ACHN (cell line): ENCODE measurements at places on chromosomes 11 and 22.
A peak's percentile ranks its signal among the peaks of the same experiment; 100 is the strongest.

DNA sequence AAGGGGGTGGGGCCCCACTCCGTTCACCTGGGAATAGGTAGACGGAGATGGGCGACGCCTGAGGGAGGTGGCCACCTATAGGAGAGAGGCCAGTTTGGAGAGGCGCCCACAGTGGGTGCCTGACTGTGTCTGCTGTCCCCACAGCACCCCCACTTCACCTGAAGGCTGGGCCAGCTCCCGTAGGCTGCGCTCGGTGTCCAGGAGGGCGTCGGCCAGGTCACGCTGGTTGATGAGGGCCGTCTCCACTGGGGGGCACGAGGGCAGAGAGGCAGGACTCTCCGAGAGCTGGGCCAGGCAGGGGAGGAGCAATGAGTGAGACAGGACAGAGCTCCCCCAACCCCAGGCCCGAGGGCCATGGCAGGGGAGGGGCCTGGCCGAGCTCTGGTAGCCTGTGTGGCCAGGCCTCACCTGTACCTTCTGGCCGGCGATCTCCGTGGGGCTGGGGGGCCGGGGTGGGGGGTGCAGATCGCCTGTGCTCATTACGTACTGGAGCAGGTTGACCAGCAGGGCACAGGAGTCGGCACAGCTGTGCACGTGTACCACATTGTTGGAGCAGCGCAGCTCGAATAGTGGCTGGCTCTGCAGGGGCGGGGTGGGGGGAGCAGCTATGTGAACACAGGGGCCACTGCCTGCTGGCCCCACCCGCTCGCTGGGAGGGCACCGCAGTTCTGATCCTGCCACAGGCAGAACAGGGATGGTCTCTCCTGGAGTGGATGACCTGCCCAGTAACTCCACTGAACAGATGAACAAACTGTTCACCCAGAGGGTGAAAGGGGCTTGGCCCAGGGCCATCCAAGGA, 14.7 kb downstream of the ATG2A start:
- DNase-seq: no peak

DNA sequence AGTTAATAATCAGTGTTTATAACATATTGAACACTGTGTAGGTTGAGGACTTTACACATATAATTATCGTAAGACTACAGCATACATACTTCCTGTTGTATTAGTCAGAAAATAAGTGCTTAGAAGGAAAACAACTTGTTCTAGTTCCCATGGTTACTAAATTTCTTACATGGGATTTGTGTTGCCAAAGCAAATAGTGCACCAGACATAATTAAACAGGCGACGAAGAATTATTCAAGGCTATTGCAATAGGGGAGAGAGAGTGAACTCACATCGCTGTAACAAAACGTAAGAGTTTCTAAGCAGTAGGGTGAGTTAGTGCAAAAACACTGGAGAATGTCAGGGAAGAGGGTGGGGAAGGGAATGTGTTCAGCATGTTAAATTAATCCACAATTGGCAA, 347.8 kb downstream of the CNTN5 start:
- DNase-seq: no peak

- DNase-seq: no peak
These were observed 21.1 kb downstream of the RTN4R start for GRCh38 chr22:20247010-20247505.

DNA sequence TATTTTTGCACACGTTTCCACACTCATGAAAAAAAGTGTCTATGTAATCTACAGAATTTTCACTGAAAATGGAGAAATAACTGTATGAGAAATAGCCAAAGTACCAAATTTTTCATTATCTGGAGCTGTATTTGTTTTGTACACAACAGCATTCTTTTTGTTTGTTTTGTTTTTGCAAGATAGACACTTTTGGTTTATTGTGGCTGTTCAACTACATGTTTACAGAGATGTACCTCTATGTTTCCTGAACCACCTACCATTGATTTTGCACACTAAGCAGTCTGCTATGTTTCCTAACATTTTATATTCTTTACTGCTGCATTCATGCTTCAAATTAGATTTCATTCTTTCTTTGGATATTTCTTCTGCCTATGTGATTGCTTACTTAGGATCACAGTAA, 116.3 kb downstream of the ELP4 start:
- no peak for DNase-seq

DNA sequence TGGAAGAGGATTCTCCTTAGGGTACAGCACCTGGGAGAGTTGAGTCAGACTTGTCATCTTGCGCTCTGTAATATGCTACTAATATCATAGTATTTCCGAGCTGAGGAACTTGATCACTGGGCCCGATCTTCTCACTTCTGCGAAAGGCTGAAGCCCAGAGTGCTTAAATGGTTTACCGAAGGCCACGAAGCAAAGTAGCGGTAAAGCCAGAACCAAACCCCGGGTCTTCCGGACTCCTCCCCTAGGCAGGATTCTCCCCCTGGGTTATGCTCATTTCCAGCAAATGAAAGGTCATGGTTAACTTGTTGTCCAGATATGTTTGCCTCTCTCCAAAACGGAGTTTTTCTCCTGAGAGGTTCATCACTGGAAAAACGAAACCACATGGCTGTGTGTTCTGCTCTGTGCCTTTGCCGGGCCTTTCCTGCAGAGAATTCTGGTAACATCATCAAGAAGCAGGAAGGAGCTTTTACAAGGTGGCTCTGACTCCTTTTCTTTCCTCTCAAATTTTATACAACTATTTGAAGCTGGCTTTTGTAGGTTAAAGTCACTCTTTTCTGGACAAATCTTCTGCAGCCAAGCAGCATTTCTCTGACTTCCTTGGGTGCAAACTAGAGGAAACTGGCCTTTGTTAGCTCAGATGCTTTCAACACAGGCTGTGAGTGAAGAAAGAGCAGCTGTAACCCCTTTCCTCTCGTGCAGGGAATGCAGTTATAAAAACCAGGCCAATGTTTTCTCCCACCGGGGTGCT, 35.5 kb downstream of the UBASH3B start:
- no peak for DNase-seq

DNA sequence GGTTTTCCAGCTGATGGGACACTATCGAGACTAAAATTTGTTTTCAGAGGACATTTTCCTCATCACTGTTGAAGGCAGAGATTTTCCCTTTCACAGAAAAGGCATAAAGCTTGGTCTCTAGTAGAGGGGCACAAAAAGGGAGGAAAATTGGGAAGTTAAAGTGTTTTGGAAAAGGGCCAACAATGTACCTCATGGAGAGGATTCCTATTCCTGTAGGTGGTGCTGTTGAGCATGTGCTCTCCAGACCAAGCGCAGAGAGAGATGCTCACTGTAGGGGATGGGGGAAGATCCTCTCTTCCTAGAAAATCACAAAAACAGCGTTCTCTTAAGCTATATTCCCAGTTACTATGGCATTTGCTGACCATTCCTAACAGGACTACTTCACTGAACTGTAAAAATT, 44.9 kb downstream of the OR4C46 start:
- peak; percentile 3 for DNase-seq

DNA sequence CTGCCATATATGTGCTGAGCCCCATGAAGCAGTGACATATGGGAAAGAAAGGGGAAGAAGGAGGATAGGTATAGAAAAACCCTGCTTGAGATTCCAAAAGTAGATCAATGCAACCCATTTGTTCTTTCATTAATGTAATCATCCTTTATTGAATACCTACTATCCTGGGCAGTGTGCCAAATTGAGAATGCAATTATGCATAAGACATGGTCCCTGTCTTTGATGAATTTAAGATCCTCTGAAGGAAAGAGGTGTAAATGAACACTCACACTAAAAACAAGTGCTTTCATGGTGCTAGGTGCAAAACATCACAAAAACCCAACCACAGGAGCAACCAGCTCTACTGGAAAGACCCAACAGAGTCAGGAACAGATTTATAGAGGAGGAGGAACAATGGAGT, 29.7 kb downstream of the FLI1 start:
- DNase-seq: no peak

GRCh38 chr11:120918257-120918656, 105.6 kb upstream of the TBCEL start:
- DNase-seq: no peak

GRCh38 chr11:94897330-94897768, 76.0 kb downstream of the CWC15 start:
- peak; percentile 42 for DNase-seq

DNA sequence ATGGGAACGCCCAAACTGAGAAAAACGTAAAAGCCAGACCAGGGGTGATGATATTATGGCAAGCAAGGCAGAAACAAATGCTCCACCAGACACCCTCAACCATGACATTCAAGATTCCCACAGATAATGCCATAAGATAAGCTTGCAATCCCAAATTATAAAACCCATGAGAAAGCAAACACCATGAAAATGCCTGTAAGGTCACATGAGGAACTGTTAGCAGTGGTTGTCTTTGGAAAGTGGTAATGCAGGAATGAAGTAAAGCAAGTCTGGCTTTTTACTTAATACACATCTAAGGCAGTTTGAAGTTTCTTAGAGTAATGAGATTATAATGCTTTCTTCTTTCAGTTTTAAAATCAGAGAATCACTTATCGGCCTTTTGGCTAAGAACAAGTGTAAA, 111.0 kb downstream of the MN1 start:
- DNase-seq: no peak

DNA sequence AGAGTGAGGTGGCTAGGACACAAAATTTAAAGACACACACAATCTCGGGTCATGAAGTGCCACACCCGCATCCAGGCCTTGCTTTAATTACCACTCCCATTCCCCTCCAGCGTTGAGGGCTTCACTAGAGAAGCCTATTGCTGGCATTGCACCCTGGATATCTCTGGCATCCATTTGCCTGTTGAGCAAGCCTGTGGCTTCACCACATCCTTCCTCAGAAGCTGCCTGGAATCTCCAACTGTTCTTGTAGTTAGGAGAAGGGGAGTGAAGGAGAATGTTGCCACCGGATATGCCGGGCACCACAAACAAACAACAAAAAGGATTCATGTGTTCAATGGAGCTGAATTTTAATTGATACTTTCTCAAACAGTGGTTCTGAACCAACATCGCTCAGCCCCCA, 34.4 kb upstream of the RCN1 start:
- no peak for DNase-seq

GRCh38 chr11:112392904-112393303, 132.2 kb upstream of the PLET1 start:
- no peak for DNase-seq

- DNase-seq: no peak
These were observed 698 bp downstream of the C1QTNF4 start for GRCh38 chr11:47593492-47593933.

- DNase-seq: peak; percentile 31
These were observed at the start of gene CNTN5 for GRCh38 chr11:99020352-99021225. TSS of gene CNTN5 (plus strand) at chr11:99020949.

DNA sequence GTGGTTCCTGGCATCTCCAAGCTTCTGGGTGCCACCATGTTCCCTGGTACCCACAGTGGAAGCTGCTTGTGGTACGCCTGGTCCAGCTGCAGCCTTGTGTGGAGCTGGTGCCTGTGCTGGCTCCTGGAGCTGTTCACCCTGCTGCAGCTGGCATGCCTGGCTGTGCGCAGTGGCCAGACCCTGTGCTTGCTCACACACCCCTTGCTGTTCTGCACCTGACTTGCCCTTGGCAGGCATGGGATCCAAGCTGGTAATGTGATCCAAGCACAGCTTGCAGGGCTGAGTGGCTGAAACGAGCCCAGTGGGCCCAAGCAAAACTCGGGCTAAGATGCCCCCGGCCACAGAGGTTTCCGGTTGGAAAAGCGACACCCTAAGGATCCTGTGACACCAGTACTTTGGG, 104.7 kb upstream of the CLMP start:
- no peak for DNase-seq

DNA sequence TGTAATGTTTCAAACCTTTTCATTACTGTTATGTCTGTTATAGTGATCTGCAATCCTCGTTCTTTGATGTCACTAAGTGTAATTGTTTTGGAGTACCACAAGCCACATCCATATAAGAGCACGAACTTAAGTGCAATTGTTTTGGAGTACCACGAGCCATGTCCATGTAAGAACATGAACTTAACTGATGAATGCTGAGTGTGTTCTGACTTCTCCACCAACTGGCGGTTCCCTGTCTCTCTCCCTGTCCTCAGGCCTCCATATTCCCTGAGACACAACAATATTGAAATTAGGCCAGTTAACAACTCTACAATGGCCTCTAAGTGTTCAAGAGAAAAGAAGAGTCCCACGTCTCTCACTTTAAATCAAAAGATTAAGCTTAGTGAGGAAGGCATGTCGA, 23.5 kb downstream of the TESMIN start:
- DNase-seq: no peak

- no peak for DNase-seq
These were observed 282.9 kb downstream of the LUZP2 start for GRCh38 chr11:24779791-24780190.

DNA sequence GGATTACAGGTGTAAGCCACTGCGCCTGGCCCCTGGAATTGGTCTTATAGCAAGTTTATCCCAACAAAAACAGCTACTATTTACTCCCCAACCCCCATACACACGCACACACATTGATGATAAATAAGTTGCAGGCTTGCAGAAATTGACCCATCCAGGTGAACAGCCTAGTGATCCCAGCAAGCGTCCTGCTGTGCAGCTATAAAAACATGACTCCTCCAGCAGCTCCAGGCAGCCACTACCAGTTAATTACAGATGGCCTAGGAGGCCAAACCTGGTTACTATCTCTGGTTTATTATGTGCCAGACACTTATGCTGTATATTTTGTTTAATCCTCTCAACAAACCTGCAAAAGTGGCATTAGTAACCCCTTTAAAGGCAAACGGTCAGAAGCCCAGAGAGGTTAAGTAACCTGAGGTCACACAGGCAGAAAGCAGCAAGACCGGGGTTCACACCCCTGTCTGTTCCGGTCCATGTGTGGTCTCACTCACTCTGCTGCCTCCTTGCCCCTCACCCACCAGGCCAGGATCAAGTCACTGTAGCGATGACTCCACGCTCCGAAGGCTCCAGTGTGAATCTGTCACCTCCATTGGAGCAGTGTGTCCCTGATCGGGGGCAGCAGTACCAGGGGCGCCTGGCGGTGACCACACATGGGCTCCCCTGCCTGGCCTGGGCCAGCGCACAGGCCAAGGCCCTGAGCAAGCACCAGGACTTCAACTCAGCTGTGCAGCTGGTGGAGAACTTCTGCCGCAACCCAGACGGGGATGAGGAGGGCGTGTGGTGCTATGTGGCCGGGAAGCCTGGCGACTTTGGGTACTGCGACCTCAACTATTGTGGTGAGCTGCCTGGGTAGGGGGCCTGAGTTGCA, 6.6 kb downstream of the F2 start:
- no peak for DNase-seq

DNA sequence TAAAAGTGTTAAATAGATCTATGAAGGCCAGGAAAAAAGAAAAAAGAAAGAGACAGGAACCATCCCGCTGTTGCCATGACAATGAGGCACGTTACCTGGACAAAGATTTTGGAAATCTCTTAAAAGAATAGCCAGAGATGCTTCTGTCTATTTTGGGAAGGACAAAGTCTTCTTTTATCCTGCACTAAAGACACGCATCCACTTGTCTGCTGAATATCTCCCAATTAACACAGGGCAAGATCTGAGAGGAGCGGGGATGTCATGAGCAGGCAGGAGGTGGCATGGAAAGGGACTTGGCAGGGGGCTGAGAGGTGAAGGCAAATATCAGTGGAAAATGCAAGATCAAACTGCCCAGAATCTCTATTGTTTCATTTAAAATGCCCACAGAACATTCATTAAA, 153.8 kb upstream of the BLID start:
- DNase-seq: no peak
